GM04504 (cell line): ENCODE measurements at places on chromosomes 11 and 22.

DNA sequence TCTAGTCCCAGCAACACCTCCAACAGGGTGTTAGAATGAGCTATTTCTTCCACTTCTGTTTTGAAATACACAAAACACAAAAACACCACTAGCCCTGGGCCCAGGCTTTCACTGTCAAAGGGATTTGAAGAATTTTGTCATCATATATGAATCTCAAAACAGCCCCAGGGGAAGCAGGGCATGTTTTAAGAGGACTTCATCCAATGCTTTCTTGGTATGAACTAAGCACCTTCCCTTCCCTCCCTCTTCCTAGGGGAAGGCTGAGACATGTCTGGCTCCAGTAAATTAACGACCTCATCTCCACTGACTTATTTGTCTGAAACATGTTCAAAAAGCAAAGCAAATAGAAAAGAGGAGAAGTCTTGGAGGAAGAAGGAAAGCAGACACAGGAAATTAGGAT, 75.7 kb upstream of the INCENP start:
- no peak for DNase-seq

GRCh38 chr11:71371674-71372069, 76.5 kb downstream of the DHCR7 start:
- no peak for DNase-seq

DNA sequence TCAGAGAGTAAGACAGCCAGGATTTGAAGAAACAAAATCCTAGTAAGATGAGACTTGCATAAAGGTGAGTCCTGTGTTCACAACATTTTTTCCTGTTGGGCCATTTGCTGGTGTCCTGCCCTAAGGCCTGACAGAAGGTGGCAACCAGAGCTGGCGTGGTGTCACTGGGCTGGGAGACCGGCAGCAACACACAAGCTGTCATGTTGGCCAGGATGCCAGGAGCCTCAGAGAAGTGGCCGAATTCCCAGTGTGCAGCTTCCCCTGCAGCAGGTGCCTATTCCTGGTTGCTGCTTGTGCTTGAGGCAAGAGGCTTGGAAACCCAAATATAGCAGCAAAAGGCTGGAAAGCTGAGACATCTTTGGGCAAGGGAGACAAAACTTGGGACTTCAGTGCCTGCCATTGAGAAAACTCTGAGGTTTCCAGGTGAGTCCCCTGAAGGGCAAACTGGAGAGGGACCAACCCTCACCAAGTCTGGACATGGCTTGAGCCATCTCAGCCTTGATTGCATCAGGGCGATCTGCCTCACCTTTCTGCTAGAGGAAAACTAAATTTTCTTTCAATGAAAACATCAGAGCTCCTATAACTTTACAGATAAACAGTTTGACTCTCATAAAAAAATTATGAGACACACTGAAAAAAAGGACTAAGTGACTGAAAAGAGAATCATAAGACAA, 25.9 kb downstream of the ALG12 start:
- DNase-seq = no peak

- DNase-seq = no peak
Observed at GRCh38 chr11:3073029-3073435, 15.8 kb upstream of the CARS1 start.

- no peak for DNase-seq
Observed at GRCh38 chr22:26968859-26969523, 311.6 kb downstream of the MIAT start.

DNA sequence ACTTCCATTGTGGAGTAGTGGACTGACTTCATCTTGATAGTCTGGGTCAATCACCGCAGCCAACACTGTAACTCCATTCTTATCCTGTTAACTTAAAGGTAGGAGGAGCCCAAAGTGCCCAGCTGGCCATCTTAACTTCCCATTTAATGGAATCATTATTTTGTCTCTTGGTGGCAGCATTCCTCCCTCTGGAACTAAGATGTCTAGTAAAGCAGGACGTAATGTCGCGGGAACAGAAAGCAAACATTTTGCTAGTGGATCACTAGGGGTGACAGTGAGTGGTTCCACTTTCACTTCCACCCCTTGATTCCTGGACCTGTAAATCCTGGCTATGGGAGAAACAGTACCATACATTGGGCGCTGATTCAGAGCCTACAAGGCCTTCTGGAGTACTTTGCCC, 71.4 kb downstream of the GAB4 start:
- no peak for DNase-seq
